ENCODE measurements at places on chromosomes 1 and 21.

- peak; percentile 31 for DNase-seq
These were observed 101.8 kb upstream of the LPGAT1 start for GRCh38 chr1:211932231-211932932.

GRCh38 chr1:92485381-92486250 lies 1.1 kb downstream of the GFI1 start:
- no peak for DNase-seq

- no peak for DNase-seq
These were observed 23.4 kb downstream of the OLFML3 start for GRCh38 chr1:114002492-114003239.

DNA sequence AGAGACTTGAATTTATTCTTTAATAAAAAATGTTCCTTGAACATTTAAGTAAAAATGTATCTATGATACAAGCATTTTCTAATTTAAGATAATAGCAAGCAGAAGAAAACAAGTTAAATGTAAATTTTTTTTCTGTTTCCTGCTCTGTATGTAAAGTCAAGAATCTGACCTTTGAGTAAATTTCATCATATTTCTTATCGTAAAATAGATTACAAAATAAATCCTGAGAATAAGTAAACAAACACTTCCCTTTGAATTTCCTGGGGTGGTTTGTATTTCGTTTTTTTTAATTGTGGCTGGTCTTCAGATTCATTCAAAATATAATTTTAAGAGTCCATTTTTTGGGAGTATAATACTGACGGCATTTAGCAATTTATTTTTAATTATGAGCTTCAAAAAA lies 77.6 kb downstream of the POU2F1 start:
- DNase-seq: no peak

- no peak for DNase-seq
These were observed 76.5 kb downstream of the VWA5B1 start for GRCh38 chr1:20367116-20367585.

GRCh38 chr1:232810856-232811255 lies 5.6 kb downstream of the MAP10 start:
- DNase-seq: no peak

- DNase-seq: no peak
These were observed 4.6 kb upstream of the ZNF678 start for GRCh38 chr1:227558732-227559262.

DNA sequence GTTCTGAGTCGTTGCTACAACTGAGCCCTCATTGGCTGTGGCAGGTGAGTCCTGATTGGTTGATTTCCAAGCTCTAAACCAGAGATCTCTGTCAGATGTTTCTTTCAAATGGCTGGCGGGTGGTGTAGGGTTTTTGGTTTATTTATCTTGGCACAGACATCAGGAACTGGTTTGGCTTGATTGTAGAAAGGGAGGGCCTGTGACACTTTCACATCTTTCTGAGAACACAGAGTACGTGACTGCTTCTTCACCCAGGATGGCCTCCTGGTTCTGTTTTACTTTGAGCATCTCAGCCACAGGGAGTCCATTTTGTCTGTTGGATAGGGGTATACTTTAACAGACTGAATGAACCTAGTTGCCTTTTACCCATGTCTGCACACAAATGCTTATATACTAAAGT lies 89.4 kb upstream of the GPR52 start:
- DNase-seq: no peak

GRCh38 chr1:207205614-207206061 lies 101.6 kb downstream of the C4BPA start:
- DNase-seq: peak; percentile 32

DNA sequence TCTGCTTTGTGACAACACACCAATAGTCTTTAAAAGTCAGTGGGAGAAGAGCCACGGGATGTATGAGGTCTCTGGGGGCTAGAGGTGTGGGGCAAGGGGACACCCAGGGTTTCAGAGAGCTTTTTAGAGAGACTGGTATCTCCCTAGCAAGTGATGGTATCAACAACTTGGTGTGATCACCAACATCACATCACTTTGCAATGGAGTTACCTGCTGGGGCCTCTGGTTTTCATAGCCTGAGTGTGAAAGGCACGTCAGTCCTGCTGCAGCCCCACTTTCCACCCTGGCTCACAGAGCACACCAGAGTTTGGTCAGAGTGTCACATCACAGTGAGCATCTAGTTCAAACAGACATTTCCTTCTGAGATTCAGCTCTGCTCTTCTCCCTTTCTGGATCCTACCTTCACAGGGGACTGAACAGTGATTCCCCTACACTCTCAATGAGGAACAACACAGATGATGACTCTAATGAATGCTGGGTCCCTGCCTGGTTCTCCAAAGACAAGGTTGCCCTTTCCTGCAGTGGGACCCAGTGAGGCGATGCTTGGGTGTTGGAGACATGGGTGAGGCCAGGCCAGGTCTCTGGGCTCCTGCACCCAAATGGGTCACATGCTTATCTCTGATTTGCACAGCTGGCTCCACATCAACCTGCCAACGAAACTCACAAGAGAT lies 2.0 kb upstream of the MAN1C1 start:
- no peak for DNase-seq

DNA sequence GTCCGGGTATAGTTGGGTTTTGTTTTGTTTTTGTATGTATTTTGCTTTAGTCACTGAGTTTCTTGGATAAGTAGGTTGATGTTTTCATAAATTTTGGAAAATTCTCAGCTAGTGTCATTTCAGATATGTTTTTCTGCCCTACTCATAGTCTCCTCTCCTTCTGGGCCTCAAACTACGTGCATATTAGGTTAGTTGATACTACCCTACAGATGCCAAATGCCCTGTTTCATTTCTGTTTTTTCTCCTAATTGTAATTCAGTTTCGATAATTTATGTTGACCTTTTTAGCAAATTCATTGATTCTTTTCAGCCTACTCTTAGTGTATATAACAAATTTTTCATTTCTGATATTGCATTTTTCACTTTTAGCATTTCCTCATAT lies 268.6 kb upstream of the RGS18 start:
- DNase-seq: no peak

Measured in suppressor macrophage treated with lipopolysaccharide for 1 hour (primary cell).